Activated CD4-positive, alpha-beta T cell treated with anti-CD3 and anti-CD28 coated beads for 1 hour (primary cell): ENCODE measurements at places on chromosomes 2 and 18.

DNA sequence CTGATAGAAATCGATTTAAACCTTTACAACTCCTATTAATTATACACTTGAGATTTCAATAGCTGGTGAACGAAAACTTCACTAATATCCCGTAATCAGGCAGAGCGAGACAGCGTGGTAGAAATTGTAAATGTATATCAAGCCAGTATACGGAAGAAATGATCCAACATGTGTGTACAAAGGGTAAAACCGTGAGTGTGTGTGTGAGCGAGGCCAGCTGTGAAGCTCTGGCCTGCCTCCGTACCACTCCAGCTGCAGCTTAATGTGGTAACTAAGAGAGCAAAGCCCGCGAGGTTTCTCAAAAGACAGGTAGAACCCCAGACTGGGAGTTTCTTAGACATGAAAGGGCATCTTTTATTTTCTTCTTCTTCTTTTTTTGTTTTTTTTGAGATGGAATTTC, 52.3 kb upstream of the ZNF516 start:
- DNase-seq: no peak

GRCh38 chr2:26238311-26238958, 6.0 kb downstream of the HADHA start:
- DNase-seq: no peak

- no peak for DNase-seq
Observed at GRCh38 chr2:37766106-37766505, 94.7 kb upstream of the CDC42EP3 start.

DNA sequence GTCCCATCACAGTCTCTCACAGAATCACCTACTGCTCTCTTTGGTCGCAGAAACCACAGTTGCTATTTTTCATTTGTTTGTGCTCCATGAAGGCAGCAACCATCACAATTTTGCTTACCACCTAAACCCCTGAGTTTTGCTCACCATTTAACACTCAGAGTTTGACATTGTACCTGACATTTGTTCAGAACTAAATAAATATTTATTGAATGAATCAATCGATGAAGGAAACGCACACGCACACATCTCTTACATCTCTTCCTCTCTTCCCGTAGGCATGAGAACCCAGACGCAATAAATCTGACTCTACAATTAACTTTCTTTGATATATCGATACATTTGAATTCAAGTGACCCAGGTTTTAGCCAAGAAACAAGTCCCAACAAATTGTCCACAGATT, 105.5 kb upstream of the RNF152 start:
- DNase-seq: no peak

DNA sequence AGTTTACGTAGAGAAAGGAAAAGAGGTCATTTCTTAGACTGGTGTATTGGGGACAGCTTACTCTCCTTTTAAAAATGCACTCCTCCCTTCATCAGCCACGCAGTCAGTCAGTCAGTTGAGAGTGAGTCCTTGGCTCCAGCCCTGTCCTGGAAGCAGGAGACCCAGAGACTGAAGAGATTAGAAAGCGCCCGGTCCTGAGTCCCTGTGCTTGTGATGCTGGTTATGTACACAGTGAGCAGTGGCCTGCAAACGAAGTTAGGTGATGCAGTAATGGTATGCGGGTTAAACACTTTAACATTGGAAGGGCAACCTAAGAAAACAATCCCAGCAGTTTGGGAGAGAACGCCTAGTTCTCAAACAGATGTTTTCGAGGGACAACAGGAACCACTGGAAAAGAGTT, 6.3 kb upstream of the ASB1 start:
- no peak for DNase-seq

- no peak for DNase-seq
Observed at GRCh38 chr2:227117027-227117426, 47.0 kb downstream of the COL4A4 start.

DNA sequence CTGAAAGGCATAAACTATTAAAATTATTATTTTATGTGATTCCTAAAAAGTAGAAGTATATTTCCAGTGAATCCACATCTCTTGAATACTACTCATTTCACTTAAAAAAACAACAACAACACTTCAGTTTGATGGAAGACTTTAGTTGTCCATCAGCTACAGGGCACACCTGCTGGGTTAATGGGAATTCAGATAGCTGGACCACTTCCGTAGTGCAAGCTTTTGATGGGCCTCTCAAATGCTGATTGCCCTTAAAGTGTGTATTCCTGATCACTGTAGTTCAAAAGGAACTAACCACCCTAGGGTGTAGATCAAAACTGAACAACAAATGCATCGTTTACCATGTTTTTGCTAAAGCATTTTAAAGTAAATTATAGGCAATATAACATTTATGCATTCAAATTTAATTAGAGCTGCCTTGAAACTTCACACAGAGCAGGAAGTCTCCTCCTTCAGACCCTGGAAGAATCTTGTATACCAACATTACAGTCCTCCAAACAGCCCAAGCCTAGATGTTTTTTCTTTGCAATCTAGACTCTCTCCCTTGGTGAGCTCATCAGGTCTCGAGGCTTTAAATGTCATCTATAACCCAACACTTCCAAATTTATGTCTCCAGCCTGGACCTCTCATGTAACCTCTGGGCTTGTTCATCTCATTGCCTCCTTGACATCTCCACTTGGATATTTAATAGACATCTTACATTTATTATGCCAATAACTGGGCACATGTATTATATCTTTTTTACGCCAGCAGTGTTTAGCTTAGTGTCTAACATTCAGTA, 510.1 kb upstream of the SLC39A10 start:
- no peak for DNase-seq

- DNase-seq: no peak
Observed at GRCh38 chr2:12923907-12924610, 207.3 kb downstream of the TRIB2 start.

DNA sequence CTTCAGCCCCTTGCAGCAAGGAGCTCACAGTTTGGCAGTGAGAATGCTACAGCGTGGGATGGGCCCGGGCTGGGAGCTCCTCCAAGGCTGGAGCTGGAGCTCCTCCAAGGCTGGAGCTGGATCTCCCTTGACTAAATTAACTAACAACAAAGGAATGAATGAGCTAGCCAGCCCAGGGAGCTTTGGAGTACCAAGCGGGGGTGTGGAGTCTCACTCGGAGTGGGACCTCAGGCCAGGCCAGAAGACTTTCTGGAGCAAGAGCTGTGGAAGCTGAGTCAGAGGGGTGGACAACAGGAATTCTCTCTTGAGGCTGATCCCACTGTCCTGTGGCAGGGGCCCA, 244.7 kb upstream of the HS6ST1 start:
- no peak for DNase-seq

DNA sequence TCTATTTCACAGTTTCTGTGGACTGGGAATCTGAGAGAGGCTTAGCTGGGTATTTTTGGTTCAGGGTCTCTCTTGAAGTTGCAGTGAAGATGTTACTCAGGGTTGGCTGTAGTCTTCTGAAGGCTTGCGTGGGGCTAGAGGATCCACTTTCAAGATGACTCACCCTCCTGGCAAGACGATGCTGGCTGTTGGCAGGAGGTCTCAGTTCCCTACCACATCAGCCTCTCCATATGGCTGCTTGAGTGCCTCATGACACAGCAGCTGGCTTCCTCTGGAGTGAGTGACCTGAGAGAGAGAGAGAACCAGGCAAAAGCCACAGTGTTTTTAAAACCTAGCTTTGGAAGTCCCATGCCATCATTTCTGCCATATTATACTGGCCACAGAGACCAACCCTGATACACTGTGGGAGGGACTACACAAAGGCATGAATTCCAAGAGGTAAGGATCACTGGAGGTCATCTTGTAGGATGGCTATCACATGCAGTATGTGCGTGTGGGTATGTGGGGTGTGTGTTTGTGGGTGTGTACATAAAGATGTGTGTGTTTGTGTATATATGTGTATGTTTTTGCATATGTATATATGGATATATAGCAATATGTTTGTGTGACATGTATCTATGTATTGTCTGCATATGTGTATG, 25.1 kb downstream of the DNPEP start:
- no peak for DNase-seq

GRCh38 chr18:45399643-45400042, 215.6 kb upstream of the SLC14A2 start:
- no peak for DNase-seq

- no peak for DNase-seq
Observed at GRCh38 chr18:62107881-62108280, 79.0 kb downstream of the PIGN start.
